Daoy (cell line): ENCODE measurements at places on chromosomes 3 and 15.

- DNase-seq, result no peak
Measured at GRCh38 chr15:61198722-61199121, 30.4 kb downstream of the RORA start.

- DNase-seq, result peak; percentile 48
Measured at GRCh38 chr3:170524073-170524472, 61.8 kb downstream of the SLC7A14 start.

DNA sequence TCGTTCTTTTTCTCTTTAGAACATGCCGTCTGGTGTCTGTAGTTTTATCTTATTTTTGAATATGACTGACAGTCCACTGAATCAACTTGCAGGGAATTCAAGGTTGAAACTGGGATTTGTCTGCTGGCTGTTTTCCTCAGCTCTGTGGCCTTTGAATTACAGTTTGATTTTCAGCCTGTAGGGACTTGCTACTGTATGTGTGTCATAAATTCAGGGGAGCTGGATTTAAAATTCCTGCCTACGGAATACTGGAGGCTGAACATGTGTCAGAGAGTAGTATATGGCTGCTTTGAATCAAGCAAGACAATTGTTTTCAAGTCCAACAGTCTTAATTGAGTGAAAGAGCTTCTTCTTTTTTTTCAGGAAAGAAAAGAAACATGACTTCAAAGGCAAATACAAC lies 33.9 kb downstream of the RARB start:
- no peak for DNase-seq

DNA sequence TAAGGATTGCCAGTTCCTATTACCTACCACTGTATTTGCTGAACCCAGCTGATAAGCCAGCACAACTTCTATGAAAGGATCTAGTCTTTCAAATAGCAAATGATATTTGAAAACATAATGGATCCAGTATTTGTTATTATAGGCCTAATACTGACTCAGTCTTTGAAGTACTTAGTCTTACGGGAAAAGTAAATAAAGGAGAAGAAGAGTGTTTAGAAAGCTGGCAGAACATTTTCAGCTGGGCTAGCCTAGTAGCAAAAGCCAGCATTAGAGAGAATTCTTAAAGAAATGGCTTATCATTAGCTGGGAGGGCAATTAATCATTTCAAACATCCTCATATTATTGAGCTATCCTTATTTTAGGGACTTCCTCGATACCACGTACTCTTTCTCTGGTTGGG lies 101.4 kb upstream of the GOLIM4 start:
- DNase-seq, result no peak

DNA sequence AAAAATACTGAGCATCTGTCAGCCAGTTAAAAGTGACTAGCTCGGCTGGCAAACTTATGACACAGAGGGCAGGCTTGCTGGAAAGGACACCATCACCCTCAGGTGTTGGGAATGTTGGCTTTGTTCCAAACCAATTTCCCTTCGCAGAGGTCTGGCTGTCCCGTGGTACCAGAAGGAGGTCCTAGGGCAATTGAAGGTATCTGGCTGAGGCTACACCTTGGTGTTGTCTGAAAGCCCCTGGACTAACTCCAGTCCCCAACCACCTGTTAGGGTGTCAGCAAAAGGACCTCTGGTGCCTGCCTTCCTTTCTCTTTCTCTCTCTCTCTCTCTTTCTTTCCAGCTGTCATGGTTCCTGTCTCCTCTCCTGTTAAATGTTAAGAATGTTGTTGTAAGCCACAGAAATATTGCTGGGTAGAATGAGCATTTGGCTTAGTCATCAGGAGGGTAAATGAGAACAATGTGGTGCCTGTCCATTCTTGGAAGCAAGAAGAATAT lies 12.5 kb downstream of the PRR20G start:
- peak; percentile 17 for DNase-seq

- DNase-seq, result no peak
Measured at GRCh38 chr3:78154521-78155186, 1114.8 kb downstream of the ROBO2 start.

GRCh38 chr3:178996399-178996798 lies 75.2 kb downstream of the ZMAT3 start:
- no peak for DNase-seq

DNA sequence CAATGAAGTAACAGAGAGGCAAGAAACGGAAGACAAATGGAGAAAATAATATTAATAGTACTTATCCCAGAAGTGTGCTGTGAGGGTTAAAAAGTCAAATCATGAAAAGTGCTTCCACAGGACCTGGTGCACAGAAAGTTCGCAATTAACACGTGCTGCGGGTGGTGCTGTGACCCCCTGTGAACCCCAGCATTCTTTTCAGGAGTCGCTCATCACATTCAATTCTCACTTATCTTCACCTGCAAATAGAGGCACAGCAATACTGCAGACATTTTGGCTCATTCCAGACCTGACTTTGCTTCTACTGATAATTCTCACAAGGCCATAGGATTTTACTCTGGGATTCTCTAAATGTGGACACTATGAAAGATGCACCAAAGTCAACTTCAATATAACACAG lies 584.4 kb downstream of the GRM7 start:
- DNase-seq, result no peak

GRCh38 chr15:55989383-55989782 lies 4.0 kb downstream of the NEDD4 start:
- no peak for DNase-seq

GRCh38 chr15:90058308-90058707 lies 44.0 kb downstream of the IDH2 start:
- DNase-seq, result no peak

GRCh38 chr3:111072031-111072921 lies 660 bp downstream of the NECTIN3 start:
- DNase-seq, result peak; percentile 58

DNA sequence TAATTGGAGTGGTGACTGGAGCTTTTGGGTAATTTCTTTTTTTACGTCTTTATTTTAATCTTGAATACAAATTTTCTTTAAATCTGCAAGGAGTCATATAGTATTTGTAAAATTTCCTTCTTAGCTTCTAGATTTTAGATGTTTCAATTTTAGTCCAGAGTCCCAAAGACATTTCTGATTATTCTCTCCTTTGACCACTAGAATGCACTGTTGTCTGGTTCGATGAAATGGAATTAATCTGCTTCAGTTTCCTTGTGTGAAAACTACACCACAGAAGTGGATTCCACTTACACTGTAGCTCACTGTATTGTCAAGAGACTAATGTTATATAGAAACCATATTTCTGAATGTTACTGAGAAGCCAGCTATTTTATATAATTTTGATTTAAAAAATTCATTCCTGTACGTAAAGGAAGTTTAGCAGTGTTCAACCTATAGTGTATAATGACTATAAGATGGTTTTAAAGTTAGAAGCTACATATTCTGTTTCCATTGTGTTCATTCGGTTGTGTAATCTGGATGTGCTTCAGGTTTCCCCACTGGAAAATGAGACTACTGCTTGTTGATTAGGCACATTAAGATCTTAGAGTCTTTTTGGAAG lies 6.1 kb downstream of the GRAMD1C start:
- DNase-seq, result peak; percentile 19

- DNase-seq, result no peak
Measured at GRCh38 chr3:181756645-181757297, 45.0 kb downstream of the SOX2 start.

GRCh38 chr3:16477056-16477455 lies 36.4 kb downstream of the RFTN1 start:
- peak; percentile 32 for DNase-seq

- DNase-seq, result no peak
Measured at GRCh38 chr3:103767635-103768034, 1332.8 kb downstream of the ZPLD1 start.

DNA sequence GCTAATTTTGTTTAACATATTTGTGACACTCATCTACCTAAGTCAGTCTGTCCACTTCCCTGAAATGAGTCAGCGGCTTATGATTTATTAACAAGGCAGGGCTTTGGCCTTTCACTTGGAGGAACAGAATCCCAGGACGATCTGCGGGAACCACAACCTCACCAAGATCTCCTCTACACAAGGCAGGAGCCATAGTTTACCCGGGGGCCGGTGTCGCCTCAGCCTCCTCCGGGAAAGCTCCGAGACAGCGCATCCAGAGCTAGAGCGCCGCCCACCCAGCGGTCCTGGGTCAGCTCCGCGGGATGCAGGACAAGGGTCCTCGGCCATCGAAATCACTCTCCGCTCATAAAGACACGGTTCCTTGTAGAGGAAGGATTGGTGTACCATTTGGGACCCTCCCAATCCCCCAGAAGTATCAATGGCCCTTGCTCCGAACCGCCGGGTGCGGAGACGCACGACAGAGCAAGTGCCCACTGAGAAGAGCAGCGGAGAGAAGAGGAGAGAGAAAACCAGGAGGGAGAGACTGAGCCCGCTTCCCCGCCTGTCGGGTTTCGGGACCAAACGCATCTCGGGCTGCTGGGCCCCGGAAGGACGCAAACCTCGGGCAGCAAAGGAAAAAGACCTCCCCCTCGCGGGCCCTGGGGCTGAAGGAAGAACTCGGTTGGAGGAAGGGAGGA lies 13.1 kb upstream of the ALCAM start:
- DNase-seq, result peak; percentile 43

DNA sequence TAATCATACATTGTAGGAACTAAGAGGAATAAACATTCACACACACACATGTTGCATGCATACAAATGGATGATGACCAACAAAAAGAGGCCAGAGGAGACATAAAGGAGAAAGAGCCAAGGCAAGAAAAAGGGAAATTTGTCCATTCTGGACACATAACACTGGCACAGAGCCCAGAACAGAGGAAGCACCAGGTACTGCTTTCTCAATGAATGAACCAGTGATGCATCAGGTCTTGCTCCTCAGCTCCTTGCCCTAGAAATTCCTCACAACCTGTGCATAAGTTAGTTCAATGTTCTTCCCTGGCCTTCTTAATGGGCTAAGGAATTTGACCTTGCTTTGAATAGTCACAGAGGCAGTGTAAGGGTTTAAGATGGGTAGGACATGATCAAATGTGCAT lies 270.3 kb downstream of the ERC2 start:
- DNase-seq, result no peak

- DNase-seq, result no peak
Measured at GRCh38 chr3:41600616-41601015, 361.3 kb downstream of the ULK4 start.

GRCh38 chr3:74465715-74466410 lies 148.6 kb downstream of the CNTN3 start:
- DNase-seq, result no peak

DNA sequence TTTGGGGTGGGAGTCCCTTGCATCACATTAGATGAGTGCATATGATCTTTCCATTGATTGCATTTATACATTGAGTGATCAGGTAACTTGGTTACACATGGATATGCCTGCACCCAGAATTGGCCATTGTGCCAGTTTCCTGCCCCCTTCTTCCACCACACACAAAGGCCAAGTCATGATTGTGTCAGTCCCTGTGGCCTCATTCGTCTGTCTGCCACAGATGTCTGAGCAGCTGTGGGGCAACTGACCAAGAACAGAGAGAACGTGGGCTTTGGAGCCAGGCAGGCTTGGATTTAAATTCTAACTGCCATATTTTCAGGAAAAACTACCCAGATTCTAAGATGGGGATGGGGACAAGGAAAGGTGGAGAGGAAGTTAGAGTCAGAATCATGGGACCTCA lies 27.0 kb downstream of the CCNL1 start:
- DNase-seq, result no peak

GRCh38 chr3:66276705-66277274 lies 56.0 kb downstream of the SLC25A26 start:
- peak; percentile 46 for DNase-seq

DNA sequence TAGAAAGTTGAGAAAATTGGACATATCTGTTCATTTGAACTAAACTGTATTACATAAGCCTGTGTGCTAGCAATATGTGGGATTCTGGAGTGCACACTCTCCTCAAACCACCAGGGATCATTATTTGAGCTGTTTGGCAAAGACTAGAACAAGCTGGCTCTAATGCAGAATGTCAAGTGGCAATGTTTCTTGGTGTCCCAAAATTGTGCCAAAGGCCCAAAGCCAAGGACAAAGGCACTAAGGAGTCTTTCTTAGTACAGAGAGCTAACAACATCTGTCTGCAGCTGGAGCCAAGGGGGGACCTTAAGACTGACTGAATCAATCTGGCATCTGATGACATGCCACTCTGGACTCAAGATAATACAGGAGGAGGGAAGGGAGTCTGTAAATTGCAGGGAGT lies 76.7 kb upstream of the STRIT1 start:
- DNase-seq, result no peak

DNA sequence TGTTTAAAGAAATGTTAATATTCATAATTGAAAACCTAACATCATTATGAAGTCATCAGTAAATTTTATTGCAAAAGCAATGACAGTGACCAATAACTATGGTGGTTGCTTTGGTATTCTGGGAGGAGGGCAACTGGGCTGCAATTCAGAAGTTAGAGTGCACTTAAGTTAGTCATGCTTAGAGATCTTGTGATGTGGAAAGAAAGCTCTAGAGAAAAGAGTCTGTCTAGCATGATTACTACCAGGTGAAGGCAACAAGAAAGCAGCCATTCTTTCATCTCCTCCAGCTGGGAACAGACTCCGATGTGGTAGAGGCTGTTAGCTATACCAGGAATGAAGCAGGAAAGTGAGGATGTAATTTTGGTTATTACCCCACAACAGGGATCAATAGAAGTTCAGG lies 625.6 kb downstream of the SI start:
- no peak for DNase-seq

DNA sequence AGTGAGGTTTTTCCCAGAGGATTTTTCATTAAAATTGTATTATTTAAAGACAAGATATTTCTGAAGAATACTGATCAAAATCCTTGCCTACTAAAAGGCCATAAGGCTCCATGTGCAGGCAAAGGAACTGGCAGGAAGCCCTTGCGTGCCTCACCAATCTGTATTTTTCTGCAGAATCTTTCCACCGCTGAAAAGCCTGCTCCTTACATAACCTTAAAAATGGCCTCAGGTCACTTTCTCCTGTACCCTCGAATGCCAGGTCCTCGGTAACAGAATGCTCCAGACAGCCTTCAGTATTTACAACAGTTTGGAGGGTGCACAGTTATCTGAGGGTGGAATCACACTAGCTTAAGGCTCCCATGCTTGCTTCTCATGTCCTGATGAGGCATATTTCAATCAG lies 3.2 kb downstream of the MORC1 start:
- no peak for DNase-seq

DNA sequence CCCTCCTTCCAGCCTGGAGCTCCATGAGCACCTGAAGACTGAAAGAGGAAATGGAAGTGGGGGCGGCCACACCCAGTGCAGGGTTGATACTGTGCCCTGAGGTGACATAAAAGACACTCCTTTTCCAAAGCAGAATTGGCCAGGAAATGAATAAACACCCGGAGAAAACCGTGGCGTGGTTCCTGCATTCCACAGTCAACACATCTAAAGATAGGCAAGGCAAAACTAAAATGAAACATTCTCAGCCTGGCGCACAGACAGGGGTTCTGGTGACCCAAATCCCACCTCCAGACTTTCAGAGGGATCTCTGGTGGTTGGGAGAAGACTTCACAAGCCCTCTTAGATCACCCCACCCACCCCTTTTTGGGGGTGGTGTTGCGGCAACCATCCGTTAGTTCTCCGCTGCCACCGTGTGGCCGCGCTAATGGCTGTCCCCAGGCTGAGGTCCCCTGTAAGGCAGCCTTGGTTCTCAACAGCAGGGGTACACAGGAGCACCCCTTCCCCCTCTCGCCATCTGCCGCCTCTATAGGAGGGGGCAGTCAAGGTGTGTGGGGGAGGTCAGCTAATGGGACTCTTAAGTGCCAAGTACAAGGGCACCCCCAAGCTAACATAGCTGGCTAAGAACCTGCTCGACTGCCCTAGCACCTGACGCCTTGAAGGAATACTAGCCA lies 2.5 kb upstream of the MST1R start:
- peak; percentile 53 for DNase-seq
